Hepatic stellate cell (primary cell): ENCODE measurements at places on chromosomes 1 and 21.
A peak's percentile ranks its signal among the peaks of the same experiment; 100 is the strongest.

- no peak for DNase-seq
These were observed 79.5 kb downstream of the STUM start for GRCh38 chr1:226627924-226628611.

- no peak for DNase-seq
These were observed 80.8 kb downstream of the DYRK1A start for GRCh38 chr21:37447288-37447936.

DNA sequence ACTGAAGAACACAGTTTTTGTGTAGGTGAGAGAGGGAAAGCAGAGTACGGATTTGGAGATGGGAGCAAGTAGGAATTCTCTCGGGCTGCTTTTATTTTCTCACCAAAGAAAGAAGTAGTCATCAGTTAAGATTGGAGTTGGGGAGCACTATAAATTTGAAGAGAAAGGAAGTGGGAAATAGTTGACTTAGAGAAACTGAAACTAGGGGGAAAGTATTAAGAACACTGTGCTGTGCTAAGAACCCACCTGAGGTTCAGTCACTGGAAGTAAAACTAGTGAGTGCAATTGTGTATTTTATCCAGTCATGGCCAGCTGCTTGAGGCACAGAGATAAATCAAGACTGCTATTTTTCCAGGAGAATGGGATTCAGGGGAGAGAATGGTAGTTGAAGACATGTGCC lies 37.4 kb downstream of the CLCC1 start:
- no peak for DNase-seq

DNA sequence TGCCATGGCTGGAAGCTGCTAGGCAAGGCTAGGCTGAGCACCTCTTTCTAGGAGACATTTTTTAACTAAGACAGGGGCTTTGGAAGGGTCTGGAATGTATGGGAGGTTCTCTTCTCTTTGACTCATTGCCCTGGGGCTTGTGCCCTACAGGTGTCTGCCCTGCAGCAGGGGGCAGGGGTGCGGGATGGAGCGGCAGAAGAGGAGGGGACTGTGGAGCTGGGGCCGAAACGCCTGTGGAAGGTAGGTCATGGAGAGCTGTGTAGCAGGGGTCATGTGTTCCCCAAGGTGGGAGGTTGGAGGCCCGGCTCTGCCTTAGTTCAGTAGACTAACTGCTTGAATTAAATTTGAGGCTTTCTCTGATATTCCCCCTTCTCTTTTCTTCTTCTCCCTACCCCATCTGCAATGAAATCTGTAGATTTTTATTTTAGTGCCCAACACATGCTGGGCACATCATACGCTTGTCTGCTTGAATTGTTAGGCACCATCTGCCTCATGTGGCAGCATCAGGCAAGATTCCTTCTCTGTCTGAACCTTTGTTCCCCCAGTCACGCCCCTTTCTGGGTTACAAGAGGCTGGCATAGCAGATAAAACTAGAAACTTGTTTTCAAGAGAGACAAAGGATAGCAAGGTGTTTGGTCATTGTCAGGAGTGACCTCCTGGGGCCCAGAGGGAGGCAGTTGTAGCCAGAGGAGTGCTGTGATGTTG lies 18.4 kb downstream of the PPFIA4 start:
- DNase-seq = no peak

DNA sequence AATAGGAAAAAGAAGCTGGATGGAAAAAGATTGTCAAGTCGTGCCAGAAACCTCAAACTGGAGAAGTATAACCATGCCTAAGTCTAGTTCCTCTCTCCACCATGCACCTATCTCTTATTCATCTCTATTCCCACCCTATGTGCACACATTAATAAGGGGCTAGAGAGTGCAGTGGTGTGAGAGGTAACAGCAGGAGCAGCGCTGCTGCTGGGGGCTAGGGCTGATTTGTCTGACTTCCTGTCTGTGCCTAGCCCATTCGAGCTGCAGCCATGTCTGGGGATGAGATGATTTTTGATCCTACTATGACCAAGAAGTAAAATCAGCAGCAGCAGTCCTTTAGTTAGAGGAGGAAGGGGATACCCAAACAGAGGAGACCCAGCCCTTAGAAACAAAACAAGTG lies 43.0 kb downstream of the TRIM33 start:
- DNase-seq = no peak

GRCh38 chr1:216892581-216893160 lies 169.4 kb upstream of the ESRRG start:
- no peak for DNase-seq

- no peak for DNase-seq
These were observed 68.6 kb downstream of the NOS1AP start for GRCh38 chr1:162138112-162138511.

DNA sequence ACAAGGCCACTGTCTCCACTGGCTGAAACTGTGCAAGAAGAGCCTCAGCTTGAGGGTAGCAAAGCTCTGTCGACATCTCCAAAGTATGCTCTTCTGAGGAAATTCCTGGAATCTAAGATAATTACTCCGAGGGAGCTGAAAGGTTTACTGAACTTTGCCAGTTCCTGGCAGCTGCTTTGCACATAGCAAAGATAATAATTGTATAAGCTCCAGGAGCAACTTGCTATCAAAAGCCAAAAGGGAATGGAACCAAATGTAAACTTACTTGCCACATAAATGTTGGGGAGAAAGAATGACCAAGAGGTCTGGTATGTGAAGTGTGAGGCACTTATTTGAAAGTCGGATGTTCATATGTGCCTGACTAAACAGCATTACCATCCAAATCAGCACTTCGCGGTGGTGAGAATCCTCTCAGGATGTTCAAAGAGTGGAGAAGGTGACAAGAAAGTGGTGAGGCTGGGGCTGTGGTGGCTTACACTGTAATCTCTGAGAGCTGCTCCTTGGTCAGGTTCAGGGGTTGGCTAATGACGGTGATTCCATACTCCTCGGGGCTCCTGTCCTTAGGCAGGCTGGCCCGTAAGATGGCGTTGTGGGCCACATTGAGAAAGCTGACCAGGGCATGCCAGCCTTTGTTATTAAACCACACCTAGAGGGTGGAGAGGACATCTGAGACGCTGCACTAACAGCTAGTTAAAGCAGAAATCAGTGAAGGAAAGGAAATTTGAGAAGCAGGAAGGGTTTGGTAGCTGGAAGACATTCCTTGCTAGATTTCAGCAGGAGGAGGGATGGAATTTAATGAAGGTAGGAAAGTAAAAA lies 100.0 kb downstream of the ABCA4 start:
- DNase-seq = peak; percentile 59

GRCh38 chr21:38306433-38307141 lies 49.8 kb downstream of the KCNJ15 start:
- peak; percentile 44 for DNase-seq

- DNase-seq = no peak
These were observed 74.4 kb downstream of the RWDD3 start for GRCh38 chr1:95308276-95309030.

DNA sequence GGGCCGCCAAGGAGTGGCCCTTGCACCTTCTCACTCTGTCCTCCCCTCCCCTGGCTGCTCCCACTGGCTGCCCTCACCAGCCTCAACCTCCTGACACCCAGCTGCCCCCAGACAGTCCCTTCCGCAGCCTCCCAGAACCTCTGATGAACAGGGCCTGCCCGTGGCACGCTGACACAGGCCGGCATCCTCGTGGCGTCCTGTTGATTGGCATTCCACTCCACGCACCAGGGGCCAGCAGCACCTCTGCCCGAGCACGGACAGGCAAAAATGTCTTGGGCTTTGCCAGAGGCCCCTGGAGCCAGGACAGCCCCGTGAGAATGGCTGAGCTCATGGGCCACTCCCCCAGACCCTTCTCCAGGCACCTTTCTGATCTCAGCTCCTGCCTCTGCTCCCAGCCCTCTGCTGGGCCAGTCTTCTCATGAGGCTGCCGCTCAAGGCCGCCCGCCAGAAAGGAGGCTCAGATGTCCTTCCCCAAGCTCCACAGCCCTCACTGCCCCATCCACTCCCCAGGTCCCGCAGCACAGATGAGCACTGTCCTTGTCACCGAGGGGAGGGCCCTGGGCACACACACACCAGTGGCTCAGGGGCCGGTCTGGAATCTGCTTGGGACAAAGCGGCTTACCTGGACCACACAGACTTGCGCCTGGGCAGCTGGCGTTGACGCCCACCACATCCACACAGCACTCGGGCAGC lies 15.8 kb upstream of the RNF223 start:
- no peak for DNase-seq

DNA sequence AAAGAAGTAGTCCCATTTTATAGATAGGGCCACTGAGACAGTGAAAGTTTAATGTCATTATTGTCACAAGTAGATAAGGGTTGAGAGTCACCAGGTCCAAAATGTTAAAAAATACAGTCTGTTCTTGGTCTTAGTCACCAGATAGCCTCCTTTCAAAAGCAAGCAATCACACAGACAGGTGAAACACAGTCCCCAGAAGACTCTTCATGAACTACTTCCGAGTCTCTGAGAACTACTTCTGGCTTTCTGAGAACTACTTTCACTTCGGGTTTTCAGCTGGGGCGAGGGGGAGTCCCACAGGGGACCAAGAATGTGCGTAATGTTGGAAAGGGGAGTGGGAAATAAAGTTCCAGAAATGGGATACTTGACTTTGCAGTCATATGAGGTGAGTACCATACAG lies 143.2 kb downstream of the HHIPL2 start:
- DNase-seq = no peak

DNA sequence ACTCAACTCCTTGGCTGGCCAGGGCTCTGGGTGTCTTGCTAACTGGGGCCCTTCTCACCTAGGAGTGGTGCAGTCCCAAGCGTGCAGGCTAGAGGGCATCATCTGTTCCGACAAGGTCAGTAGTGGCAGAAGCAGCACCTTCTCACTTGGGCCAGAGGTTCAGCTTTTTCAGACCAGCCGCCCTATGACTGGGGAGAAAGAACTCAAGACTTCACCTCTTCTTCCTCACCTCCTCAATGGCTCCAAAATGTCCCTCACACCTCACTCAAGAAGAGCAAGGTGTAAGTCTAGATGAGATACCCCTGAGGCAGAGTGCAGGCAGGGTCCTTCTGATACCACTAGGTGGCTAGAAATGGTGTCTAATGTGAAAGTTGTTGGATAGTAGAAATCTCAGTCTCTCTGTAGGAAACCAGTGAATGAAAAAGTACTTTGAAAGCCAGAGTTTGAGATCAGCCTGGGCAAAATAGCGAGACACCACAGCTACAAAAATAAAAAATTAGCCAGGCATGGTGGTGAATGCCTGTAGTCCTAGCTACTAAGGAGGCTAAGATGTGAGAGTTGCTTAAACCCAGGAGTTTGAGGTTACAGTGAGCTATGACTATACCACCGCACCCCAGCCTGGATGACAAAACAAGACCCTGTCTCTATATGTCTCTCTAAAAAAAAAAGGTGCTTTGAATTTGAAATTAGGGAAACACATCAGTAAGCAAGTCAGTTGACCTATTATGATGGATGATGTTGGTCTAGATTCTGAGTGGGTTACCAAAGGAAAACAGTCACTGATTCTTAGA lies 8.6 kb upstream of the IL20 start:
- DNase-seq = no peak

- no peak for DNase-seq
These were observed 219.0 kb downstream of the LRRIQ3 start for GRCh38 chr1:73978964-73979363.

GRCh38 chr21:41857771-41858300 lies 21.3 kb downstream of the PRDM15 start:
- no peak for DNase-seq

DNA sequence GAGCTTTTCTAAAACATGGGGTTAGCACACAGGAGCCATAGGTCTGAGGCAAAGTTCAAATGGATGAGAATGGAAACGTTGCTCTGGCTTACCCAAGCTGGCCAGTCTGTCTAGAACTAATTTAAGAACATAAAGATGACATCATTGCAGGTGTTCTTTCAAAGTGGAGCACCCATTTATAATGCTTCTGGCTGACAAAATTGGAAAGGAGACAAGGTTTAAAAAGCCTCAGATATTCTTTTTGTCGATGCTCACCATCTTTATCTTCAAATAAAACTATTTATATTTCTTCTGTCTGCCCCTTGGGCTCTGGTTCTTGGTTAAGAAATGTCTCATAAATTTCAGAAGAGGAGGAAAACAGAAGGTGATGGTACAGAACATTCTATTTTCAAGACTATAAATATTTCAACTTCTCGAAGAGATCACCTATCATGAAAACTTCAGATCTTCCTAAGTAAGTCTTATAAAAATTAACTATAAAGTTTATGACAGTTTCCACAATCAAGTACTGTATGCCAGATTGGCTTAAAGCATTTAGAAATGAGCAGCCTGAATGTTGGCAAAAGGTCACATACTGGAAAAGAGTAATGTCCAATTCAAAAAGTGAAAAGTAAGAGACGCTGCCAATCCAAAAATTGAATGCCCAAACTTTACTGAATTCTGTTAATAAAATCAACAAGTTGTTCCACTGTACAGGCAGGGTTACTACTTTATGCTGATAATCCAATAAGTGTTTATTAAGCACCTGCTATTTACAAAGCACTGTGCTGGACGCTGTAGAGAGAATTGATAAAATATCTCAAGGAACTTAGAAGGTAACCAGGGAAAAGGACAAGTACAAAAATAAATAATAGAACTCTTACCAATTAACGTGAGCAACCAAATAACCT lies 92.0 kb downstream of the ETS2 start:
- DNase-seq = no peak

DNA sequence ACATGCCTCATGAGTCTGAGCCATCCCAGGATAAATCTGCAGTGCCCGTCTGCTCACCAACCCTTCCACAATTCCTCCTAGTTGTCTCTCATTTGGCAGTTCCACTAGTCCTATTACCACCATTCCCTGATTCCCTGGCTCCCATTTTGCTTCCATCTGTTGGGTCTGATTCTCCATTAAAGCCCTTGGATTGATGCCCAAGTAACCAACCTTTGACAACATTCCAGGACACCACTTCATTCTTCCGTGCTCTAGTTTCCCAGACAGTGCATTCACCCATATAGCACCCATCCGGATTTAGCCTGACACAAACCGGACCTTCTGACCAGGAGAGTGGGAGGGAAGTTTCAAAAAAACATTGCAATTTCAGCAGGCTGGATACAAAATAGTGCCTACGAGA lies 189.4 kb upstream of the PALMD start:
- DNase-seq = peak; percentile 19

DNA sequence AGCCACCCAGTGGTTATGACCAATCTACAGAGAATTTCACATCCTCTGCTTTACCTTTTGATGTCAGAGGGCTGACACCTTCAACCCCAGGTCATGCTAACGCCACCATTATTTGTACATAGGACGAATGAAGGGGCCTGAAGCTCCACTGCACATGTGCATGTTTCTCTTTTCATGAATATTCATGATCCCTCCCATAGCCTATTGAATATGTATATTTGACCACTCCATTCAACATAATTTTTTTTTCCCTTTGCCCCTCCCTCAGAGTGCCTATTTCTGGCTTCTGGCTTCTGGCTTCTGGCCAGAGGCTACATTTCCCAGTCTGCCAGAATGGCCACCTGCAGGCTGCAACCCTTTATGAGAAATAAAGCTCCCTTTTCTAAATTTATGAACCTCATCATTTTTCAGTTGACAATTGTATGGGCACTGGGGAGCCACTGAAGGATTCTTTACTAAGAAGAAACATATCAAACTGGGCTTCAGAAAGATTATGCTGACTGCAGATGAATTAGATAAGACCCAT lies 406.7 kb downstream of the SIPA1L2 start:
- DNase-seq = no peak
